Fibroblast of the conjunctiva (primary cell): ENCODE measurements at places on chromosomes 4 and X.

- DNase-seq = no peak
Measured at GRCh38 chr4:181173046-181173445, 1070.2 kb upstream of the TENM3 start.

DNA sequence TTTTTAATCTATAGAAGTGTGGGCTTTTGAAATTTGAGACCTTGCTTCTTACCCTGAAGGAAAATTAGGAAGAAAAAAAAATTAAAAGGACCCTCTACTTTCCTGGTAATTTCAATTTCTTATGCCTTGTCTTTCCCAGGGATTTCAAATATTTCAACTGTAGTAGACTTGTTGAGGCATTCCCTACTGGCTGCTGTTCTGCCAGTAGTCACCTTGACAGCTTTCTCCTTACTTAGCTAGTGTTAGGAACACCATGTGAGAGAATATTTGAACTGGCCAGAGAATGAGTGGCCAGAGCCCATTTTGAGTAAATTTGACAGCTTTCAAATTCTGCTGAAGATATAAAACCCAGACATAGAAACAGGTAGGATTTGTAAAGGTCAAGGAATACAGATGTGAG, 24.0 kb upstream of the GBA3 start:
- no peak for DNase-seq

GRCh38 chrX:30196322-30196721, 19.0 kb upstream of the MAGEB2 start:
- DNase-seq = no peak

DNA sequence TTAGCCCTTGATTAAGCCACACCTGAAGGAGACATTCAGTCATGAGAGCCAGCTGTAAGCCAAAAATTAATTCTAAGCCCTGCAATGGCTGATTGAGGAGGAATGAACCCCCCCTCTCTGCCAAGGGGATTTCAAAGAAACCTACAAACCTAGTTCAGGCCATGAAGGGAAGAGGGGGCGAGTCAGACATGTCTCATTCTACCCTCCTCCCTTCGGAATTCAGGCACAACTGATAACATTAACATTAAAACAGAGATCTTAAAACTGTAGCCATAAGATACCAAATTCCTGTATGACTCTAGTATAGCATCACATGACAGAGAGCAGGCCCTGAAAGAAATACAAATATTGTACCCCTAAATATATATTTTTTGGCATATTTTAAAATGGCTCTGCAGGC, 40.4 kb upstream of the AFAP1 start:
- no peak for DNase-seq
